Activated CD8-positive, alpha-beta memory T cell treated with anti-CD3 and anti-CD28 coated beads for 1 hour (primary cell): ENCODE measurements at places on chromosomes 6 and 20.

GRCh38 chr6:332671-333070 is 40.4 kb downstream of the DUSP22 start:
- DNase-seq, result no peak

- DNase-seq, result no peak
Measured at GRCh38 chr20:47917549-47918070, 132.3 kb upstream of the SULF2 start.

DNA sequence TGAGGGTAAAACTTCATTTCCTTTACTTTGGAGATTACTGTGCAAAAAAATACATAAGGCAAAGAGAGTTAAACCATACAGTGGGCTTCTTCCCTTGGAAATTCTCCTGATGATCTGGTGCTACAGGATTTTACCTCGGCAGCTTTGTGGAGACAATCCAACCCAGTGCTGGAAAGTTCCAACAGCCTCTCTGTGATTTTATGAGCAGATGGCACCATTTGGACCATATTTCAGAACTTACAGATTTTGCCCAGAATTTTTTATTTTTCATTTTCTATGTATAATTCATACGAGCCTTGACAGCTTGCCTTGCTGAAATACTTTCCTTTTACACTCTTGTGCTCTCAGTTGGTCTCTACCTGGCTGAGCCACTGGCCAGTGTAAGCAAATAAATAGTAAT is 43.3 kb upstream of the TNFRSF21 start:
- no peak for DNase-seq

DNA sequence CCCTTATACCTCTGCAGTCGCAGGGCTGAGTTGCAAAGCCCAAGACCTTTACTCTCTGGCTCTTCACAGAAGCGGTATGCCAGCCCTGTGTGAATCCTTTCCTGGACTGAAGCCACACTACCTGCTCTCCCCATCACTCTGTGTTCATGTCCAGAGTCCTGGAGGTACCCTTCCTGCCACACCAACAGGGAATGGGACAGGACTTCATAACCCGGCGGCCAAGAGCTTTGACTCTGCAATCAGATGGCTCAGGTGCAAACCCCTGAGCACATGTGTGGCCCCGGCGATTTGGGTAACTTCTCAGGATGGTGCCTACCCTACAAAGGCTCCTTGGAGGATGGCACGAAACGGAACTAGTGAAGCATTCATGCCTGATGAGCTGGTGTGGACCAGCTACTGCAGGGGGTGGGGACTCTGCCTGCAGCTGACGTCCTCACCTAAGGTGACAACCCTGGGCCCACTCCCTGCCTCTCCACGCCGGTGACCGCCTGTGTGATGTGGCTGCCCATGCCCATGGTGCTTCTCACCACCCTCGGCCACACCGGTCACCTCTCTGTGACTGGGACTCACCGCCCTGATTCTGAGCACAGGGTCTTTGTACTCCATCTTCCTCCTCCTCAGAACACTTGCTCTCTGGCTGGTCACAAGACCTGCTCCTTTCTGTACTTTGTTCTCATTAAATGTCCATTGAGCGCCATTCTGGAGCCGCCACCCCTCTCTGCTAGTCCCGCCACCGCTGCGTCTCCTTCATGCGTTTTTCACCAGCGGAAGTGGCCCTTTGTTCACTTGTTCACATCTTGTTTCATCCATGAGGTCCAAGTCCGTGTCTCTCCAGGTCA is 116.7 kb downstream of the SULF2 start:
- no peak for DNase-seq
